Adrenal gland (tissue), 19 donors: ENCODE measurements at places on chromosomes 12 and 14. TPM values are rescaled to one million over a fixed set of nuclear protein-coding genes. Genes with fewer than 3 reads are reported as not detected.
A peak's percentile ranks its signal among the peaks of the same experiment; 100 is the strongest.

GRCh38 chr12:69935651-69936100 lies 110.6 kb downstream of the MYRFL start:
- no peaks in the 10 kb centered on the region for H3K4me1 ChIP-seq
- H3K4me3 ChIP-seq: no peak overlapping the region
- DNase-seq: no peak

- H3K36me3 ChIP-seq: no peaks in the 10 kb centered on the region
- peak; percentile 59 for DNase-seq
- H3K27me3 ChIP-seq: no peaks in the 10 kb centered on the region
- no peak overlapping the region for H3K4me3 ChIP-seq
- no peaks in the 10 kb centered on the region for H3K4me1 ChIP-seq
- peak overlapping the region; percentile 76 for H3K27ac ChIP-seq
These were observed 11.6 kb downstream of the PLEKHG3 start for GRCh38 chr14:64715628-64716412.

- H3K4me1 ChIP-seq: no peaks in the 10 kb centered on the region
- peak; percentile 39 for DNase-seq
- no peaks in the 10 kb centered on the region for H3K36me3 ChIP-seq
These were observed 46.0 kb downstream of the MYO1H start for GRCh38 chr12:109393437-109394345.

GRCh38 chr14:100696590-100696989 lies 30.1 kb upstream of the DLK1 start:
- H3K4me3 ChIP-seq: no peak overlapping the region
- peak overlapping the region; percentile 49 for H3K27ac ChIP-seq
- H3K27me3 ChIP-seq: no peaks in the 10 kb centered on the region
- H3K4me1 ChIP-seq: peaks cover 41% of the 10 kb centered on the region
- no peak for DNase-seq

DNA sequence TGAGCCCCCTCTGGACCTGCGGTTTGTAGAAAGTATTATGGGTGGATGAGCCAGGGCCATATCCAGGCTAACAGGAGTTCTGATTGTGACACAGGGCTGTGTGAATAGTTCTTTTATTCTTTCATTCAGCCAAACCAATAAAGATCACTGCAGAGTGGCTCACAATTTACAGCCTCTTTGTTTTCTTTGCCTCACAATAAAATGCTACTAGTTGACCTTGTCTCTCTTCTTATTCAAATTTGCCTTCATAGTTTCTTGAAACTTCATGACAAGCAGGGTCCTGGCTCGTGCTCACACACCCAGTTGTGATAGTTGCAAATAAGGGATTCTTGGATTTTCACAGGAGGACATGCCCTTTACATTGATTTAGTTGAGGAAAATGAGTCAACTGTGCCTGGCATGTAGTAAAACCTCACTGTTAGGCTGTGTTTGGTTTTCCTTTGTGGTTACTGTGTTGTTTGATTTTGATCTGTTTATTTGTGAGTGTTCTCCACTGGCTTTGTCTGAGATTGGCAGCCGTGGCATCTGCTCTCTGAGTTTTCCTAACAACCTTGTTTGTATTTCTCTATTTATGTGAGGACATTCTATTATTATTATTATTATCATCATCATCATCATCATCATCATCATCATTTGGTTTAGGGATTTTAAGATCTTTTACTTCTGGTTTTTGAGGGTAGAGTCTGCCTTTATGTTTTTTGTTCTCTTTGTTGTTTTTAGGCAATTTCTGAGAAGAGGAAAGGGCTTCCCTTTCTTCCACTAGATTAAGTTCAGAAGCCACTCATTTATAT lies 2.7 kb upstream of the KRT6B start:
- H3K4me3 ChIP-seq: no peak overlapping the region
- DNase-seq: no peak
- no peaks in the 10 kb centered on the region for H3K4me1 ChIP-seq
- no peaks in the 10 kb centered on the region for H3K36me3 ChIP-seq

- no peaks in the 10 kb centered on the region for H3K27me3 ChIP-seq
- peaks cover 27% of the 10 kb centered on the region for H3K4me1 ChIP-seq
- H3K36me3 ChIP-seq: no peaks in the 10 kb centered on the region
These were observed 24.0 kb upstream of the HIGD1C start for GRCh38 chr12:50928392-50928791.

DNA sequence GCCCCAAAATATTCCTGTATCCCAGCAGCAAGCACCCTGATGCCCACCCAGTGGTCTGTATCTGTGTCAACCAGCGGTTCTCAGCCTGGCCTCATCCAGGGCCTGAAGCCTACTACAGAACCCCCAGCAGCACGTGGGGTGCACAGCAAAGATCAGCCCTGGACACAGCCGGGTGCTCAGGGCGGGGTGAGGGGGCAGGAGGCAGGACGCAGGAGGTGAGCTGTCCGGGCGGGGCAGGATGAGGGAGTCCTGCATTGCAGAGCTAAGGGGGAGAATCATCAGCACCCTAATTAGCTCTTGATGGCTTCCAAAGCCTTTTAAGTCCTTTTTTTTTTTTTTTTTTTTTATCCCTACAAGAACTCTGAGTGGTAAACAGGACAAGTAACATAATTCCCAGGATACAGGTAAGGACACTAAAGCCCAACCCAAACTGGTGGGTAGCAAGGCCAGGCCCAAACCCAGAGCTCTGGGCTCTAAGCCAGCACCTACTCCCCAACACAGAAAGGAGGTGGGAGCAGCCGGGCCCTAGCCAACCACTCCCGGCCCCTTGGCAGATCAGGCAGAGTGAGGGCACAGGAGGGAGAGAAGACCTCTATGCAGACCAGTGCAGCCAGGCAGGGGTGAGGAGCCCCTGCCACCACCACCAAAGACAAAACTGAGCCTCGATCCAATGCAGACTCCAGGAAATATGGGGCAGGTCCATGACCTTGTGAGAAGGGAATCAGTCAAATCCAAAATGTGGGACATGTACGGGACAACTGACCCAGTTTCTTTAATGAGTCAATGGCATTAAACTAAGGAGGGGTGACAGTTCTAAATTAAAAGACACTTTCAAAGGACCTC lies 32.3 kb upstream of the EIF5 start:
- H3K4me3 ChIP-seq: no peak overlapping the region
- no peak for DNase-seq
- no peaks in the 10 kb centered on the region for H3K4me1 ChIP-seq
- H3K27me3 ChIP-seq: no peaks in the 10 kb centered on the region

GRCh38 chr12:2306012-2306411 lies 253.2 kb downstream of the CACNA1C start:
- H3K27me3 ChIP-seq: no peaks in the 10 kb centered on the region
- no peak overlapping the region for H3K27ac ChIP-seq
- H3K4me3 ChIP-seq: no peak overlapping the region
- H3K36me3 ChIP-seq: no peaks in the 10 kb centered on the region

DNA sequence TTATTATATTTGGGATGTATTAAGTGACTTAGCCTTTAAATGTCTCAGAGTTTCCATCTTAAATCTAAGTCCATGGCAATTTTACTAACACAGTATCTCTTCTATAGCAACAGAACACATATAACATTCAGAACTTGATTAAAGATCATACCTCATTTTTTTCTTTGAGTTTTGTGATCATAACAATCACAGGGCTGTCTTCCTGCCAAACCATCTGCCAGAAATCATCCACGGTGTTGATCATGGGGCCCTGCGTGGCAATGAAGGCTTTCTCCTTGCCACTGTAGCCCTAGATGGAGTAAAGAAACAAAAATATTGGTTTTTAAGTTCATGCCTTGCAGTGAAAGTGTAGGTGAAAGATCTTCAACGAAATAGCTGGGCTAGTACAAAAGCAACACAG lies 46.7 kb upstream of the PTPRB start:
- H3K27ac ChIP-seq: no peak overlapping the region
- H3K36me3 ChIP-seq: no peaks in the 10 kb centered on the region
- H3K4me1 ChIP-seq: no peaks in the 10 kb centered on the region
- H3K27me3 ChIP-seq: no peaks in the 10 kb centered on the region

DNA sequence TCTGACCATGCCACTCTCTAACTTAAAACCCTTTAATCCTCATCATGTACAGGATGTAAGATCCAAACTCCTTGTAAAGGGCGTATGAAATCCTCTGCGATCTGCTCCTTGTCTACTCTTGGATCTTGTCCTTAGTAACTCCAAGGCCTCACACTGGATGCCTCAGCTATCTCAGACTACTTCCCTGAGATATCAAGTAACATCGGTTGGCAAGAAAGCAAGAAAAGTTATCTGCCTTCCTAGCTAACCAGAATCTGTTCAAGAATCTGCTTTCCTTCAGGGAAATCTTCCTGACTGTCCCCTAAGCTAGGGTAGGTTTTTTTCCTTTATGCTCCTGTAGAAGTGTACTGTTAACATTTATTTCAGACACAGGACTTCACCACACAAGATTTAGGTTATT lies 82.6 kb downstream of the TAOK3 start:
- H3K36me3 ChIP-seq: no peaks in the 10 kb centered on the region
- H3K27me3 ChIP-seq: no peaks in the 10 kb centered on the region
- H3K27ac ChIP-seq: no peak overlapping the region
- no peak overlapping the region for H3K4me3 ChIP-seq
- H3K4me1 ChIP-seq: peaks cover 8% of the 10 kb centered on the region
- no peak for DNase-seq

The KMT2D gene
- total RNA-seq: 70.8 TPM

The TIGAR gene
- 10.7 TPM for total RNA-seq

The SERPINA3 gene
- 132 TPM for total RNA-seq

The CD163L1 gene
- total RNA-seq: 3.0 TPM

The IKZF4 gene
- total RNA-seq: 9.9 TPM

The GNG2 gene
- total RNA-seq: 24.2 TPM
